ENCODE measurements at places on chromosomes 13 and 19.

DNA sequence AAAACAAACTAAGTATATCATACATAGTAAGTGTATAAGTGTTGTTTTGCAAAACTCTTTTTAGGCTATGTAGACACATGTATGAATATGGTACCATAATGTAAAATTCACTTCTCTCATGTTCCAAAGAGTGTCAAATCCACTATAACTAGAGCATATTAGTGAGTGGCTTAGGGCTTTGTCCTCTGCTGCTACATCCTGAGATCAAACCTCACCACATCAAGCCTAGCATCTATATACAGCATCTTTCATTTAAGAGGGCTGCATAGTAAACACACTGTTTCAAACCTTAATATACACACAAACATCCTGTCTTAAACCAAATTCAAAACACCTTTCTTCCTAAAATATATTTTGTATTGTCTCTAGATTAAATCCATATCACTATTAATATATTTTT lies 38.7 kb downstream of the ELF1 start:
- no peak for DNase-seq

- DNase-seq = no peak
Measured at GRCh38 chr19:49954933-49955332, 6.0 kb downstream of the SIGLEC11 start.

GRCh38 chr13:111295886-111296285 lies 24.6 kb upstream of the TEX29 start:
- no peak for DNase-seq

- DNase-seq = no peak
Measured at GRCh38 chr19:10975374-10976130, 14.7 kb downstream of the SMARCA4 start.

GRCh38 chr19:38658462-38659306 lies 11.2 kb downstream of the ACTN4 start:
- no peak for DNase-seq

DNA sequence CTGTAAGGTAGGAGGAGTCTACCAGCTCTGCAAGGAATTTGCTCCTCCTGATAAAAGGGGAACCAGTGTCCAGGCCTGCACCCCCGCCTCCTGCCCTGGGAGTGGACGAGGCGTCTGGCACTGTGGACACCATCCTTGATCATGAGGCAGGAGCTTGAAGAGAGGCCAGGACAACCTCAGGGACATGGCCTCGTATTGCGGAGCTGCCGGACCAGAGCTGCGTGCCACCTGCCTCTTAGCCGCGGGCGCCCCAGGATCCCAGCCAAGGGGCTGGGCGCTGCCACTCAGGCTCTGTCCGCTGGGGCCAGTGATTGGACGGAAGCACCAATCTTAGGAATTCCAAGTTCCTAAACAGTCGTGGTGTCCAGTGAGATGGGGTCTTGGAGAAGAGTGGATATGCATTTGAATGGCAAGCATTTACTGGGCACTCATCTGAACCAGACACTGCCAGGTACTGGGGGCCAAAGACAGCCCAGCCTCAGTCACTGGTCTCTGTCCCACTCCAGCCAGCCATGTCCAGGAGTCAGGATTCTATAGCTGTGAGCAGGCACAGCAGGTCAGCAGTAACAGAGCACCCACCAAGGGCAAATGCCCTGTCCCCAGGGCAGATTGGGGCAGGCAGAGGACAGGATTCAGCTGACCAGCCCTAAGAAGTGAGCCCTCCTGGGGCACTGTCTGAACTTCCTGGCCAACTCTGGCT lies 39.1 kb upstream of the ANKRD10 start:
- DNase-seq = no peak

GRCh38 chr13:114074671-114075315 lies 57.6 kb downstream of the RASA3 start:
- no peak for DNase-seq

GRCh38 chr13:95797016-95797415 lies 120.1 kb downstream of the DNAJC3 start:
- DNase-seq = no peak

GRCh38 chr13:26422036-26422435 lies 135.4 kb upstream of the WASF3 start:
- DNase-seq = no peak

DNA sequence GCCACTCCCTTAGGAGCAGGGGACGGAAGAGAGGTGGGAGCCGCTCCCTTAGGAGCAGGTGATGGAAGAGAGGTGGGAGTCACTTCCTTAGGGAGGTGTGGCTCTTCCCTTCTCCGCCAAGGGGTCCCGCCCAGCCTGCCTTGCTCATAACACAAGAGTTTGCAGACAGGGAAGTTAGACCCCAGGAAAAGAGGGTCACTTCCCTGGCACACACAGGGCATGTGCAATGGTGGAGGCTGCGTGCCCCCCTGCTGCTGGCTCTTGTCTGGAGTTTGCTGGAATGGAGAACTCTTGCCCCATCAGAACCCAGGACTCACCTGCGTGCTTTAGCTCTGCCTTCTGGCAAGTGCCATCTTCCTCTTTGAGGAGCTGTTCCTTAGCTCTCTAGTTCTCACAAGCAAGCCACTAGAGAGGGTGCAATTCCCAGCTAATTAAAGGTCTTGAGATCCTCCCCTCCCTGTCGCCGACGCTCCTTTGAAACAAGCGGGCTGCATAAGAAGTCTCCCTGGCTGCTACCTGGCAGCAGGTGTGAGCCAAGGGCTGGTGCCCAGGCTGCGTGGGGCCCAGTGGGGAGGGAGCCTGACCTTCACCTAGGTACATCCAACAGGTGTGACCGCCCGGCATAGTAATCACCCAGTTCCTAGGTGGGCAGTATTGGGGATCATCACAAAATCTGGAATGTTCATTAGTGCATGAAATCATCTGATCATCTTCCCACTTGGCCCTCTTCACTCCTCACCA lies 281.6 kb downstream of the ZNF536 start:
- no peak for DNase-seq

- DNase-seq = no peak
Measured at GRCh38 chr19:18401580-18402112, 4.2 kb upstream of the LRRC25 start.

DNA sequence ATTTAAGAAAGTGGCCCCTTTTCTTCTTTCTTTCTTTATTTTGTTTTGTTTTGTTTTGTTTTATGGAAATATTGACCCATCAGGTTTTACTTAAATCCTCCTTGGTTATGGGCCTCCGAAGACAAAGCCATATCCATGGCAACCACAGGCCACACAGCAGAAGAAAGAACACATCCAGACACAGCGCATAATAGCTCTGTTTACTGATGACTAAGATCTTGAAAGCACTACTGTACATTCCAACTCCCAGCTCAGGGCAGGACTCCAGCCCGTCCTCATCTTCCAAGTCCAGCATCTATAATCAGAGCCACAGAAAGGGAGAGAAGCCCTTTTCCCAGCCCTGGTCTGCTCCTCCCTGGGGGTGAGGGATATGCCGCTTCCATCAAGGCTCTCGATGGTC lies 84.3 kb downstream of the NUFIP1 start:
- no peak for DNase-seq

DNA sequence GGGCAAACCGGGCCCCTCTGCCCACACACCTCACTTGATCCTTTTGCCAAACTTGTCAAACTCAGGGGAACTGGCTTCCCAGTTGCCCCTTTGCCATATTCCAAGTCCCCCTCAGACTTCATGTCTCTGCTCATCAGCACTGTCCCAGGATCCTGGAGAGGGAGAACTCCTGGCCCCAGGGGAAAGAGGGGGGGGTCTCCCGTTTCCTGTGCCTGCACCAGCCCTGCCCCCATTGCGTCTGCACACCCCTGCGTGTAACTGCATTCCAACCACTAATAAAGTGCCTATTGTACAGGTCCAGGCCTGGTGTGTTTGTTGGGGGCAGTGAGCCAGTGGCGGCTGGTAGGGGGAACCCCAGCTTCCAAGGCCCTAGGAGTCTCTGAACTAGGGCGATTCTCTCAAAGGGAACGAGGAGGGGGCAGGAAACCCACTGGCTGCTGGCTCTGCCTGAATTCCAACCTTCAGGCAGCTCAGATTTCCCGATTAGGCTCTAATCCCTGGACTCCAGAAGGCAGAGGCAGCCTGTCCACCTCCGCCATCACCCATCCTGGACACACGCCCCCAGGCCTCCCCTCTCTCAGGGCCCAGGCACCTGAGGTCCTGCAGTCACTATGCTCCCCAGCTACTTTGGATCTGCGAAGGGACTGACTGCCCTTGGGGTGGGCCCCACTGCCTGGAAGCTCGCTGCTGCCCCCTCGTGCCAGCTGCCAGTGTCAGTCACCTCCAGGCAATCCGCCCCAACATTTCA lies 9.7 kb upstream of the ILF3 start:
- peak; percentile 77 for DNase-seq

- no peak for DNase-seq
Measured at GRCh38 chr13:50589139-50589538, 254.4 kb downstream of the DLEU7 start.

GRCh38 chr19:50764409-50764808 lies 5.9 kb upstream of the GPR32 start:
- DNase-seq = no peak

- DNase-seq = no peak
Measured at GRCh38 chr19:31716826-31717225, 367.6 kb upstream of the TSHZ3 start.

DNA sequence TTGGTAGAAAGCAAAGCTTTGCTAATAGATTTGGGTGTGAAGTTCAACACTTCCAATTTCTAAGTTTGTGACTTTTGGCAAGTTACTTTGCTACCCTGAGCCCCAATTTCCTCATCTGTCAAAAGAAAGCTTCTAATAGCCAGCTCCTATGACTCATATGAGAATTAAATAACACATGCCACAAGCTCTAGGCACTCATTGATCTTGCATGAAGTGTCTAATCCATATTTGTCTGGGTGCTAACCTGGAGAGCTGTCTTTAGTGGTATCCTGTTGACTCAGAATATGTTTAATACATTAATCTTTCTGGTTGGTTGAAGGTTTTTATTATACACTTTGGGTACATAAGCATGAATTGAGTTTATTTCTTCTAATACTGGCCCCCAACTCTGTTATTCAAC lies 188.8 kb downstream of the POSTN start:
- DNase-seq = no peak

GRCh38 chr19:47274891-47275761 lies 441 bp downstream of the INAFM1 start:
- DNase-seq = peak; percentile 43

GRCh38 chr19:5637971-5638370 lies 15.1 kb downstream of the SAFB start:
- no peak for DNase-seq

DNA sequence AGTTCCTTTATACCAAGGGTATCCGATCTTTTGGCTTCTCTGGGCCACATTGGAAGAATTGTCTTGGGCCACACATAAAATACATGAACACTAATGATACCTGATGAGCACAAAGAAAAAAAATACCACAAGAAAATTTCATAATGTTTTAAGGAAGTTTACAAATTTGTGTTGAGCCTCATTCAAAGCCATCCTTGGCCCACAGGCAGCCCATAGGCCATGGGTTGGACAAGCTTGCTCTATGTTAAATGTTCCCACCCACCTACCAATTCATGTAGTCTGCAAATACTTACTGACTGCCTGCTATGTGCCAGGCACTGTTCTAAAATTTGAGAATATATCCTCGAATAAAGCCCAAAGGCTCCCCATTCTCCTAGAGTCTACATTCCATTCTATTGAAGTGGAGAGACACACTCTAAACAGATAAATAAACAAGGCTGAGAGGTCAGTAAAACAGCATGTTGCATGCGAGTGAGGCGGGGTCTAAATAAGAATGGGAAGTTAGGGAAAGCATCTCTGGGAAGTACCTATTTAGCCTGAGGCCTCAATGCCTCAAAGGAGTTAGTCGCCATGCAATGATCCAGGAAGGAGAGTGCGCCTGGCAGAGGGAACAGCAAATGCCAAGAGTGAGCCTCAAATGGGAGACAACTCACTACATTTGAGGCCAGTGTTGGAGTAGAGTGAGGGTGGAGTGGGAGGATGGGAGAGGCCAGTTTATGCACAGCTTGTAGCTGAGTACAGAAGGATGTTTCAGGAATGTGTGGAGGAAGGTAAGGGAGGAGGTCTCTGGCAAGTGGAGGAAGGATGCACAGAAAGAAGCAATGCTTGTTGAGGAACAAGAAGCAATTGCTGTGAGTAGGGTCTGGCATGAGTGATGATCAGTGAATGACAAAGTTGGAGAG lies 52.5 kb upstream of the CLDN10 start:
- DNase-seq = no peak

DNA sequence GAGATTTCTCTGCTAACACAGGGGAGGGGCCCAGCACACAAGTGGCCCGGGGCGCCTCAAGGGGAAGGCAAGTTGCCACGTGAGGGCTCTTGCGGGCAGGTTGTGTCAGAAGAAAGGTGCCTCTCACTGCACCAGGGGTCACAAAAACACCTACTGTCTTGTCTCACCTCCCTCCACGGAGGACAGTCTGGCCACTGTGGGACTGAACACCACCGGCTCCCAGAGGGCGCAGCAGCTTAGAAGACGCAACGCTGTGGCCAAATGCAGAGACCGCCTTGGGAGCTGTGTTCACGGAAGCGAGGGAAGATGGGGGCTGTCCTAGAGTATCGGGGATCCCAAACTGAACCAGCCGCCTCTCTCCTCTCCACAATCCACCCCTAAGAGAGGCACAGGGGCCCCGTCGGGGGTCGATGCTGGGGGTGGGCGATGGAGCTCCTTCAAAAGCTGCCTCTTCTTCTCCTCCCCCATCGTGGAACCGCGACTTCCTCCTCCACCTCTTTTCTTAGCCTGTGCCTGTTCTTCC lies 177.5 kb downstream of the FOXO1 start:
- DNase-seq = no peak

DNA sequence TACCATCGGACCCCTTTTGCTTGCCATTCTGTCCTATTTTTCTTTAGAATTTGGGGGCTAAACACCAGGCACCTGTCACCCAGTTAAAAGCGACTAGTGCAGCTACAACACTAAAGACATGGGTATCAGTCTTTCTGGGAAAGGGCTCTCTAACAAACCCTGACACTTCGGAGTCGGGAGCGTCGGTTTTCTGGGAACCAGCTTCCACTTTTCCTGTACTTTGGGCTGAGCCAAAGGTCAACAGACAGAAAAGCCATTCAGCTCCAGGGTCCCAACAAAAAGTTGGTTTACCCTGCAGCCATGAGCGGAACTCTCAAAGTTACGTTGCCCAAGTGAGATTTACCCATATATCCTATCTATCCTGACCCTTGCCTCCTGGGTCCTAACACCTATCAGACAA lies 337.0 kb upstream of the SLITRK5 start:
- DNase-seq = no peak

- no peak for DNase-seq
Measured at GRCh38 chr13:66402546-66402945, 827.6 kb downstream of the PCDH9 start.

DNA sequence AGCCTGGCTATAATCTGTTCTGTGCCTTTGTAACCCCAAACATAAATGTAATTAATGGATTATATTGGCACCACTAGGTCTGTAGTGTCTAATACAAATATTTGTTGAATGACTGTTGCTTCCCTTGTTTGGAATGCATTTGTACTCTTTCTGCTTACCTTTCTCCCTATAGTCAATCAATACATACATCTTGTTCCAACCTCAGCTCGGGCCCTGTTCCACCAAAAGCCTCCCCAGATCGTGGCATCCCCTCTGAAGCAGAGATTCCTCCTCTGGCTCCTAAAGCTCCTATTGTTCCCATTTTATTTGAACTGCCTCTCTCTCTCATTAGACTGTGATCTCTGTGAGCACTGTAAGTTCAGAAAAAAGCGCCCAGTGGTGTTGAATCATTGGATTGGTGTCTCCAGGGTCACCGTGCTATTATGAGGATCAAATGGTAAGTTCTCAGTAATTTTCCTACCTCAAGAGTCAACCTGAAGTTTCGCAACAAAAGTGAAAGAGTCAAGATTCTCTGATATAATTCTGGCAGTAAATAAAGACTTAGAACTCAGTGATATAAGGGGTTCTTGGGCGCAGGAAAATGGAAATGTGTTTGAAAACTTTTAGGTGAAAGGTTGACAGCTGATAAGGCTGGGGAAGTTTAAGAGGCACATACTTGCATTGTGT lies 151.5 kb downstream of the KLF5 start:
- DNase-seq = no peak

Measured in stimulated activated naive CD8-positive, alpha-beta T cell treated with anti-CD3 and anti-CD28 coated beads, Interleukin-15, amount 100 ng/mL, for 72 hours (primary cell).